ENCODE measurements at places on chromosomes 13 and 19. TPM values are rescaled to one million over a fixed set of nuclear protein-coding genes. Genes with fewer than 3 reads are reported as not detected.

DNA sequence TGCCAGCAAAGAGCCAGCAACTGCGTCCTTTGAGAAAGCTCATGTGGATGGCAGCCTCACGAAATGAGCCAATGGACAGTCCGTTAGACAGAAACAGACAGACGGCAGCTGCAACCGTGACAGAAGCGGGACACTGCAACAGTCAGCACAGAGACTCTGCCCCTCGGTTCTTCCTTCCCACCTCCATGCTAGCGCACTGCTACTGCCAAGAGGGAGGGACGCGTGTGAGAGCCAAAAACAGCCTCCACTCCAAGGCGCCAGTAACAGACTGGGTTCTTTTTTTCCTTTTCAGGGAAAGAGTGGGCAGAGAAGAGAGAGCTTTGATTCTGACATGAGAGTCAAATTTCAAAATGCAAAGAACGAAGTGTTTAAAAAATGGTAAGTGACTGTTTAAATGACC is 77.5 kb downstream of the SERP2 start:
- H3K36me3 ChIP-seq: no peaks in the 10 kb centered on the region
- no peak for DNase-seq
- no peak overlapping the region for H3K4me3 ChIP-seq
- H3K4me1 ChIP-seq: peaks cover 31% of the 10 kb centered on the region

DNA sequence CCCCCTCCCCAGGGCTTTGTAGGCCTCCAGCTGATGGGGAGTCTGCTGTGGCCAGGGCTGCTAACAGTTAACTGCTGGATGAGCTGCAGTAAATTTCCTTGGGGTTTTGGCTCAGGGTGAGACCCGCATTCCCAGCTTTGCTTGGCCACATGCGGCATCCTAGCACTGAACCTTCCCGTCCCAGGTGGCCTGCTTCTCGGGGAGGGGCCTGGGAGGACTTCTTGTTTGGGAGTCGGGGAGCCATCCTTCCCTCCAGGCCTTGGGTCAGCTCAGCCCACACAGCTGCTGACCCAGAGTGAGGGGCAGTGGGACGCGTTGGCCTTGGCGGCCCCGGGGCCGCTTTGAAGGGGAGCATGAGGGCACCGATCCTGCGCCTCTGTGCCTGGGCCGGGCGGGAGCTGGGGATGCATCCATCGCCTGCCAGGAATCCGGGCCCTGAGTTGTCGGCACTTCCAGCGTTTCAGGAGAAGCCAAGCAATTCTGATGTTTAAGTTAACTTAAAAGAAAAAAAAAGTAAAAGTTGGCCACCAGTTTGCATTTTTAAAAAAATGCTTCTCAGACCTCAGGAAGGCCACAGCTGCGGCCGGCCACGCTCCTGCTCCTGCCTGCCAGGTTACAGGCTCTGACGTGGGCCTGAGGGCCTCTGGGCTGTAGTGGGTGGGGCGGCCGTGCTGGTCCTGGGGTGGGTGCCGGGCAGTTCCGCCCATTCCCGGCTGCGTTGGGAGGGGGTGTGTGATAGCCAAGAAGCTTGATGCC is 27.7 kb downstream of the CRTC1 start:
- H3K4me1 ChIP-seq: no peaks in the 10 kb centered on the region
- no peak overlapping the region for H3K4me3 ChIP-seq
- H3K27me3 ChIP-seq: no peaks in the 10 kb centered on the region
- H3K36me3 ChIP-seq: no peaks in the 10 kb centered on the region
- no peak overlapping the region for H3K27ac ChIP-seq
- DNase-seq: no peak

GRCh38 chr19:44712864-44713515 is 14.0 kb downstream of the CEACAM16 start:
- H3K36me3 ChIP-seq: no peaks in the 10 kb centered on the region
- no peaks in the 10 kb centered on the region for H3K27me3 ChIP-seq
- no peak for DNase-seq
- H3K4me3 ChIP-seq: no peak overlapping the region
- no peak overlapping the region for H3K27ac ChIP-seq
- H3K4me1 ChIP-seq: no peaks in the 10 kb centered on the region

- H3K4me1 ChIP-seq: peaks cover 4% of the 10 kb centered on the region
- H3K36me3 ChIP-seq: no peaks in the 10 kb centered on the region
- DNase-seq: no peak
- no peaks in the 10 kb centered on the region for H3K27me3 ChIP-seq
- no peak overlapping the region for H3K27ac ChIP-seq
- no peak overlapping the region for H3K4me3 ChIP-seq
Measured at GRCh38 chr19:48982280-48982679, 10.8 kb downstream of the GYS1 start.

DNA sequence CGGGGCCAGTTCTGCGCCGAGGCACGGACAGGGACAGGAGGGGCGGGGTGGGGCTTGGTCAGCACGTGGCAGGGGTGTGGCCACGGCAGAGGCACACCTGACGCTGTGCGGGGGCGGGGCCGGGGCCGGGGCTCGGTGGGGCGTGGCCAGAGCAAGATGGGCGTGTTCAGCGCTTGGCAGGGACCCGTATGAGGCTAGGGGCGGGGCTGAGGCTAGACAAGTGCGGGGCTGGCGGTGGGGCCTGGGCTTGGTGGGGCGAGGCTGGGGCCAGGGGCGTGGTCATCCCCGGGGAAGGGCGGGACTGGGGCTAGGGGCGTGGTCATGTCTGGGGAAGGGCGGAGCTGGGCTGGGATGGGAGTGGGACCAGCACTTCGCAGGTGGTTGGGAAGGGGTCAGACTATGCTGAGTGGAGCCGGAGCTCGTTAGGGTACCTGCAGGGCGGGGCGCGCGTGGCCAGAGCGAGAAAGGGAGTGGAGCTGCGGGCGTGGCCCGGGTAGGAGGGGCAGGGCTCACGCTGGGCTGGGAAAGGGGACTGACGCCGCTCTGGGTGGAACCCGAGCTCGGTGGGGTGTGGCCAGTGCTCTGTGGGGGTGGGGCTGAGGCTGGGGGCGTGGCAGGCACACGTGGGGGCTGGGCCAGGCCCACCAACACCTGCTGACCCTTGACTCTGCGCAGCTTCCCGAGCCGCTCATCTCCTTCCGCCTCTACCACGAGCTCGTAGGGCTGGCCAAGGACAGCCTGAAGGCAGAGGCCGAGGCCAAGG is 12.8 kb downstream of the POLR2E start:
- H3K27me3 ChIP-seq: no peaks in the 10 kb centered on the region
- no peaks in the 10 kb centered on the region for H3K4me1 ChIP-seq
- H3K4me3 ChIP-seq: no peak overlapping the region
- no peak overlapping the region for H3K27ac ChIP-seq
- peak; percentile 86 for DNase-seq

DNA sequence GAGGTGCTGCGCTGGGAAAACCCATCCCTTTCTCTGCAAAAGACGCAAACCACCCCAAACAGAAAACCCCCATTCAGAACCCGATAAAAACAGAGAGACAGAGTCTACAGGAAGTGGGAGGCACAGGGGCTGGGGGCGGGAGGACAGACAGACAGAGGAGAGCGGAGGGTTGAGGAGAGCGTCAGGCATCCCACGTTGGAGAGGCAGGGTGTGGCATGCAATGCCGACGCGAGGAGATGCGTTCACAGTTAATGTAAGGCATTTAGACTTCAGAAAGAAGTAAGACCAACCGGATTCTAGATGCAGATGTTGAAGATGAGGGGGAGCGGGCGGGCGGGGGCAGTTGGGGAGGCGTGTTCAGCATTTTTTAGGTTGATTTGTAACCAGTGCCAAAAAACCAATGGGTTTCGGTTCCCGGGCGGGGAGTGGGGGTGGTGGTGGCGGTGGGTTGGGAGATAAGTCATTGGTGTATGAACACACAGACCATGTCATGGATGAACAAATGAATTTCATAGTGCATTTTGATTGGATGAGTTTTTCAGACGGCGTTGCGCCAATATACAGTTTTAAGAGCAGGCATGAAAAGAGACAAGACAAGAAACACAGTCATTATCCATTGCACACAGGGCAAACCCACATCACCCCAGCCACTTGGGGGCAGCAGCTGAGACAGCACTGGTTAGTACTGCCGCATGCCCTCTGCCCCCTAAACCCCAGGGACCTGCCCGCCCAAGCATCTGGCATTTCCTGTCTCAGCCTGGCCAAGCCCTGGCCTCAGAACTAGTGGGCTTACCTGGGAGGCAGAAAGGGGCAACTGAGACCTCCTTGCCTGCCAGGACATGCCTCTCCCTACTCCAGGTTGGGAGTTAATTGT is 91.3 kb downstream of the IER2 start:
- no peak for DNase-seq
- H3K4me1 ChIP-seq: no peaks in the 10 kb centered on the region
- no peaks in the 10 kb centered on the region for H3K36me3 ChIP-seq
- no peak overlapping the region for H3K4me3 ChIP-seq

Gene MEF2B
- 0.62 TPM for total RNA-seq

Gene ZNF382
- total RNA-seq: 3.0 TPM
